ENCODE measurements at places on chromosomes 7 and 10.
A peak's percentile ranks its signal among the peaks of the same experiment; 100 is the strongest.

DNA sequence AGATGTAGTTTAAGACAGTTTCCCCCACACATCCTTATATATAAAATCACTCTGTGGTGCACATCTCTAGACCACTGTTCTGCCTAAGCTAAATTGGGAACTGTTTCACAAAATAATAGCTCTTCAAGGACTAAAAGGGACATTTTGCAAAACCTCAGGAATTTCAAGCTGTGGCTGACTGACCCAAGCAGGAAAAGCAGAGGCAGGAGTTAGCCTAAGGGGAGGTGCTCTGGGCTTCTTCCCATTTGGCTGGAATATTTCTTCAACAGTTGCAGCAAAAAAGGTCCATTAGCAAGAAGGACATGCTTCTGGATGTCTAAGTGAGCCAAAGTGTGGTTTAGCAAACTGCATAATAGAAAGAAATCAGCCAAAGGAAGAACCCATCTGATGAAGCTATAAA is 551.2 kb upstream of the ANKRD30A start:
- H3K4me3 ChIP-seq = no peak overlapping the region
- no peak overlapping the region for H3K27ac ChIP-seq
- no peak for DNase-seq
- no peaks in the 10 kb centered on the region for H3K27me3 ChIP-seq
- no peaks in the 10 kb centered on the region for H3K36me3 ChIP-seq

GRCh38 chr7:15889507-15889906 is 203.0 kb upstream of the MEOX2 start:
- no peak overlapping the region for H3K4me3 ChIP-seq
- no peak for DNase-seq
- no peaks in the 10 kb centered on the region for H3K27me3 ChIP-seq
- H3K27ac ChIP-seq = no peak overlapping the region
- peaks cover 12% of the 10 kb centered on the region for H3K4me1 ChIP-seq

GRCh38 chr10:129305046-129305445 is 162.0 kb upstream of the MGMT start:
- H3K27me3 ChIP-seq = no peaks in the 10 kb centered on the region
- H3K4me1 ChIP-seq = peaks cover 11% of the 10 kb centered on the region
- H3K36me3 ChIP-seq = no peaks in the 10 kb centered on the region
- no peak overlapping the region for H3K27ac ChIP-seq
- no peak for DNase-seq

DNA sequence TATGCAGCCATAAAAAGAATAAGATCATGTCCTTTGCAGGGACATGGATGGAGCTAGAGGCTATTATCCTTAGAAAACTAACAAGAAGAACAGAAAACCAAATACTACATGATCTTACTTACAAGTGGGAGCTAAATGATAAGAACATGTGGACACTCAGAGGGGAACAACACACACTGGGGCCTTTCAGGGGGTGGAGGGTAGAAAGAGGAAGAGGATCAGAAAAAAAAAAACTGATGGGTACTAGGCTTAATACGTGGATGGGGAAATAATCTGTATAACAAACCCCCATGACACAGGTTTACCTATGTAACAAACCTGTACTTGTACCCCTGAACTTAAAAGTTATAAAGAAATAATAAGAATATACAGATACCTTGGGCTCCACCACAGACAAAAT is 514.2 kb downstream of the ARL4A start:
- no peak for DNase-seq
- no peaks in the 10 kb centered on the region for H3K36me3 ChIP-seq

DNA sequence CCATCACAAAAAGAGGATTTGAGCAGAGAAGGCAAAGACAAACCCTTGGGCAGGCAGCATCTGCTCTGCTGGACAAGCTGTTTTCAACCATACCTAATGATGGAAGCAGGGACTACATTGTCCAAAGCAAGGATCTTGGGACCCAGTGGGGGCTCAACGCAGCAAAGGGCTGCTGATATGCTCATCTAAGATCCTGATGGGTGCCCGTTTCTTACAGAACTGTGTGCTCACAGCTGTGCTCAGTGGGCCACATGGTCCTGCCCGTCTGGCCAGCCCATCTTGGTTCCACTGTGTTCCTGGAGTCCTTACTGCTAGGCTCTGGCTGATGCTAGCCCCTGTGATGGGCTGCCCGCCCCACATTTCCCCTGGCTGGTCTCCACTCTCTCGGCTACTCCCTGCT is 36.1 kb downstream of the GPRIN2 start:
- no peak overlapping the region for H3K27ac ChIP-seq
- H3K36me3 ChIP-seq = no peaks in the 10 kb centered on the region
- H3K27me3 ChIP-seq = no peaks in the 10 kb centered on the region
- peak; percentile 0 for DNase-seq
- H3K4me1 ChIP-seq = peaks cover 20% of the 10 kb centered on the region
- H3K4me3 ChIP-seq = no peak overlapping the region

- H3K4me3 ChIP-seq = no peak overlapping the region
- no peaks in the 10 kb centered on the region for H3K36me3 ChIP-seq
- H3K27me3 ChIP-seq = no peaks in the 10 kb centered on the region
- H3K27ac ChIP-seq = no peak overlapping the region
- H3K4me1 ChIP-seq = no peaks in the 10 kb centered on the region
Observed at GRCh38 chr10:88849234-88849633, 2.4 kb downstream of the ANKRD22 start.

GRCh38 chr7:82441669-82442478 is 1.7 kb downstream of the CACNA2D1 start:
- H3K36me3 ChIP-seq = no peaks in the 10 kb centered on the region
- no peak overlapping the region for H3K27ac ChIP-seq
- H3K27me3 ChIP-seq = no peaks in the 10 kb centered on the region

- no peak within 1 kb of the TSS for H3K27ac ChIP-seq
- H3K36me3 ChIP-seq = no peaks in the 10 kb centered on the region
- no peaks in the 10 kb centered on the region for H3K27me3 ChIP-seq
- DNase-seq = no peak
- no peak within 1 kb of the TSS for H3K4me3 ChIP-seq
- H3K4me1 ChIP-seq = no peaks in the 10 kb centered on the region
Observed at GRCh38 chr7:151186640-151187408, at the start of gene ASB10. Gene ASB10, minus strand, starts transcription at chr7:151187250. Its CDS starts 120 bp downstream, at chr7:151187130.

- H3K27ac ChIP-seq = no peak overlapping the region
- H3K4me1 ChIP-seq = no peaks in the 10 kb centered on the region
- no peaks in the 10 kb centered on the region for H3K36me3 ChIP-seq
- H3K4me3 ChIP-seq = no peak overlapping the region
- no peak for DNase-seq
Observed at GRCh38 chr7:11950281-11950680, 118.3 kb upstream of the THSD7A start.

DNA sequence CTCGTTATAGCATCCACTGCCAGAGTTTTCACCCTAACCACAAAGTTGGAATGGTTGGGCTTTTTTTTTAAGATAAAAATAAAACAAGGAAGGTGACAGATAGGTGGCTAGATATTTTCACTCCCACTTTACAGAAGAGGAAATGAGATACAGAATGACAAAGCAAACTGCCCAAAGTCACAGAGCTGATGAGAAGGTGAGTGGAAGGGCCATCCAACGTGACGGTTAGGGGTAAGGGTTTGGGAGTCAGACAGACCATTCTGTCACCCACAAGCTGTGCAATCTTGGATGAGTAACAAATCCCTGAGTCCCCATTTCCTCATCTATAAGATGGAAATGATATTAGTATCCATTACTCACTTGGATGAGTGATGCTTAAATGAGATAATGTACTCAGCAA is 106.9 kb upstream of the PDLIM1 start:
- peaks cover 16% of the 10 kb centered on the region for H3K4me1 ChIP-seq
- no peak overlapping the region for H3K4me3 ChIP-seq
- no peaks in the 10 kb centered on the region for H3K27me3 ChIP-seq
- H3K36me3 ChIP-seq = peaks cover 76% of the 10 kb centered on the region

- no peak for DNase-seq
- H3K27me3 ChIP-seq = no peaks in the 10 kb centered on the region
- no peak overlapping the region for H3K4me3 ChIP-seq
- no peaks in the 10 kb centered on the region for H3K36me3 ChIP-seq
- H3K4me1 ChIP-seq = no peaks in the 10 kb centered on the region
- H3K27ac ChIP-seq = no peak overlapping the region
Observed at GRCh38 chr7:45055016-45055415, 33.8 kb downstream of the NACAD start.

DNA sequence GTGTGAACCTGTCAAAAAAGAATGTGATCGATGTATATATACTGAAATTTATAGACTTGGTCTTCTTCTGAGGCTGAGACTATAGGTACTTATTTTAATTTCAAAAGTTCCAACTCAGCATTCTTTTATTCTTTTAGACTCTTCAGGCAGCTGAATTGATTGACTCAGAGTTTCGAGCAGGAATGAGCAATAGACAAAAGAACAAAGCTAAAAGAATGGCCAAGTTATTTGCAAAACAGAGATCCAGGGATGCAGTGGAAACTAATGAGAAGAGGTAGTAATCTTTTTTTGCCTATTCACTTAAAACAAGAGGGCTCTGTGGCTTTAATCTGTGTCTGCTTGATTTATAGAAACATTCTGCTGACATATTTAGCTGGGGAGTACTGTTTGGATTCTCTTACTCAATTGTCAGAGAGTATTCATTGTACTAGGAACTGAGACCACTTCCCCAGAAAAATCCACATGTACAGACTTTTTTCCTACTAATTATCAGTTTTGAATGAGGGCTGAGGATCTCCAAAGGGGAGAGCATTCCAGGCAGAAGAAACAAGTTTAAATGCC is 30.1 kb downstream of the BTAF1 start:
- DNase-seq = no peak
- H3K36me3 ChIP-seq = peaks cover 37% of the 10 kb centered on the region
- H3K4me1 ChIP-seq = no peaks in the 10 kb centered on the region
- H3K27ac ChIP-seq = no peak overlapping the region

DNA sequence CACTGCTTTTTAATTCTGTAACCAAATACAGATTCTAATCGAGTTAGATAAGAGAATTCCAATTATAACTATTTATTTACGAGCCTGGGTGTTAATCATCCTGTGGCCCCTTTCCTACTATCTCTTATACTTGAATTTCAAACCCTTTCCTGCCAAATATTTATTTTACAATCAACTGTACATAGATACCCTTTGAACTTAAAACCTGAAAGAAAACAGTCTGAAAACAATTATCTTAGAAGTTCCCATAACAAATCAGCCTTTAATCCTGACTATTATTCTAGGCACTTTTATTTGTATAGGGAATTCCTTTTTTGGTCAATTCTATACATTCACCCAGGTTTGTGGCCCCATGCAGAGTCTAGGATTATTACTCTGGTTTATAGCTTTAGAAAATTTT is 10.6 kb upstream of the GPR37 start:
- H3K36me3 ChIP-seq = no peaks in the 10 kb centered on the region
- H3K27me3 ChIP-seq = no peaks in the 10 kb centered on the region
- no peak for DNase-seq

DNA sequence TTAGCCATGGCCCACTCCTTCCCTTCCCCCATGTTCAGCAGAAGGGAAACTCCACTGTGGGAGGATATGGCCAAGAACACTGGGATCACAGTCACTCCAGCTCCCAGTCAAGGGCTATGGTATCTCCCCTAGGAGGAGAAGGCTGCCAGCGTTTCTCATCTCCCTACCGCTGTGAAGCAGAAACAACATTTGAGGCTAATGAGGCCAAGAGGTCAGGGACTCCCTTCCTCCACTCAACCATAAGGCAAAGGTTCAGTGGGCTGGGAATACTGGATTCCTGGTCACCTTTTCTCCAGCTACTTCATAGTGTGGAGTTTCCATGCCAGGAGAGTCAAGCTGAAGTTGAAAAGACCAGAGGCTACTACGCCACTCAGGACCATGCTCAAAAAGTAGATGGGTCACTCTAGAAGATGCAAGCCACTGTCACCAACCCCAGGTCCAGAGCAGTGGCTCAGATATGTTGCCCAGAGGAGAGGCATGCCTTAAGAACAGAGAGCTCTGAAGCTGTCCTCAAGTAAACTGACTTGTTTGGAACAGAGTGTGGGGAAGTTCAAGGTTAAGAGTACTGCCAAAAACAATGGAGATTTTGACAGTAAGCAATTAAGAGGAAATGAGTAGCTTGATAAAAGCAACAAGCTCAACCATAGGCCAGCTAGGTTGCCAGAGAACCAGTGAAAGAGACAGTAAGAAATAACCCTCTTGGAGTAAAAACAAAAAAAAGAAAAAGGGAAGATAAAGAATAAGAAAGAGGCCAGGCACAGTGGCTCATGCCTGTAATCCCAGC is 3.8 kb upstream of the TMEM140 start:
- no peak for DNase-seq
- no peak overlapping the region for H3K27ac ChIP-seq
- H3K4me1 ChIP-seq = peaks cover 29% of the 10 kb centered on the region
- H3K4me3 ChIP-seq = no peak overlapping the region
- H3K27me3 ChIP-seq = no peaks in the 10 kb centered on the region
- no peaks in the 10 kb centered on the region for H3K36me3 ChIP-seq

DNA sequence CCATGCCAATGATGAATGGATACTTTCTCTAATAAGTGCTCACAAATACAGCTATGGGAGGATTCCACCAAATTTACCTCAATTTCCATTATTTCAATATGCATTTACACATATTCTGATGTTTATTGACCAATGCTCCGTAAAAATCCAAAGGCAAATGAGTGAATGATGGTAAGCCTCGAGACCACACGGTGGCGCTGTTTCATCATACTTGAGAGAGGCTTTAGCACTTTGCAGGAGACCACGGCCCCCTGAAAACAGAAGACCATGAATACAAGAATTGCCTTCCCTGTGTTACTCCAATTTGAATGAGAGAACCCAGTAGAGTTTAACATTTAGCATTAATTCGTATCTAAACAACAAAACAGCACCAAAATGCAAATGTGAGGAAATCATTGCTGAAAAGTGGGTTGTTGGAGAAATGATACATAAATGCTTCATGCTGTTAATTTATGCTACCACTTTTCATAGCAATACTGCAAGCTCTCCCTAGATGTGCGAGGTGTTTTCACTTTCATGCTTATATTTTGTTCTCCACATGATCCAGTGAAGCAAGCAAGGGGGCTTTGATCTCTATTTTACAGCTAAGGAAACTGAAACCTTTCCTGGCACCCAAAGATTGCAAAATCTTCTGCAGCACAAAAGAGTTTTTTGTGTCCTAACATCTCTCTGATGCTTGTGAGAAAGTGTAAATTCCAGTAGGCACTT is 35.4 kb downstream of the TRIL start:
- no peaks in the 10 kb centered on the region for H3K27me3 ChIP-seq
- DNase-seq = no peak
- no peaks in the 10 kb centered on the region for H3K4me1 ChIP-seq
- no peak overlapping the region for H3K27ac ChIP-seq
- no peak overlapping the region for H3K4me3 ChIP-seq

DNA sequence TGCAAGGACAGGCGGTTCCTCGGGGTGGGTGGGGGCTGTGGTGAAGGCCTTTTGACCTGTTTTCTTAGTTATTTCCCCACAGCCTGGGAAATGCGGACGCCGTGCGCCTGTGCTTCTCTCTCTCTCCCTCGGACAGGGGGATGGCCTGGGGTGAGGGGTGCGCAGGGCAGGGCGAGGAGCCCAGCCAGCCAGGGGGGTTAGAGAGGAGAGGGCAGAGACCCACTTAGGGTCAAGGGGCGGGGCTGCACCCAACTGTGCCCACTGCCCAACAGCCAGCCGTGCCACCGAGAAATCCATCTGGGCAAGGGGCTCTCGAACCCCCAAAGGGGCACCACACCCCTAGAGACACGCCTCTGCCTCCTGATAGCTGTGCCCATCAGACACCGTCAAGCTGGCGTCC is 53.8 kb downstream of the DPYSL4 start:
- no peaks in the 10 kb centered on the region for H3K36me3 ChIP-seq
- no peak overlapping the region for H3K4me3 ChIP-seq
- H3K27ac ChIP-seq = no peak overlapping the region
- no peaks in the 10 kb centered on the region for H3K4me1 ChIP-seq
- DNase-seq = no peak
